Activated T-cell treated with anti-CD3 and anti-CD28 coated beads, Interleukin-2, amount 50 U/mL, for 4 hours (primary cell): ENCODE measurements at places on chromosomes 5 and 9. TPM values are rescaled to one million over a fixed set of nuclear protein-coding genes. Genes with fewer than 3 reads are reported as not detected.

- no peak for DNase-seq
These were observed 481.9 kb downstream of the ARHGEF28 start for GRCh38 chr5:74107899-74108298.

DNA sequence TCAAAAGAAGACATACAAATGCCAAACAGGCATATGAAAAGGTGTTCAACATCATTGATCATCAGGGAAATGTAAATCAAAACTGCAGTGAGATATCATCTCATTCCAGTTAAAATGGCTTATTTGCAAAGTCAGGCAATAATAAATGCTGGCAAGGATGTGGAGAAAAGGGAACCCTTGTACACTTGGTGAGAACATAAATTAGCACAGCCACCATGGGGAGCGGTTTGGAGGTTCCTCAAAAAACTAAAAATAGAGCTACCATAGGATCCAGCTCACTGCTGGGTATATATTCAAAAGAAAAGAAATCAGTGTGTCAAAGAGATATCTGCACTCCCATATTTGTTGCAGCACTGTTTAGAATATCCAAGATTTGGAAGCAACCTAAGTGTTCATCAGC, 50.3 kb downstream of the AP3S1 start:
- no peak for DNase-seq

DNA sequence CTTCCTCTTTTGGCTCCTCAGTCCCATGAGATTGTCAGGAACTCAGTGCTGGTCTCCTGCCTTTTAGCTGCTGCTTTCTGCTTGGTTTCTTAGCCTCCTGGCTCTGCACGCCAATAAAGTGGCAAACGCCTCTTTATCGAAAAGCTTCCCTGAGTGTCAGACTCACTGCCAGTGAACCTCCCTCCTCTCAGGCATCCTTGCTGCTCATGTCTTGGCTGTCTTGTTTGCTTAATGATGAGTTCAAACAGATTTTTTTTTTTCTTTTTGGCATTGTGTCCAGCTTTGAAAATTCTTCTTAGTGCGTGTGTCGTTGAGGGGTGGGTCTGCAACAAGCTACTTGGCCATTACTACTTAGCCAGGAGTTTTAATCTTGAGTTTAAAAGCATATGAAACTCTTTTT, 14.9 kb downstream of the RASGRF2 start:
- no peak for DNase-seq

- no peak for DNase-seq
These were observed 159.4 kb downstream of the ARHGAP26 start for GRCh38 chr5:142929587-142929986.

DNA sequence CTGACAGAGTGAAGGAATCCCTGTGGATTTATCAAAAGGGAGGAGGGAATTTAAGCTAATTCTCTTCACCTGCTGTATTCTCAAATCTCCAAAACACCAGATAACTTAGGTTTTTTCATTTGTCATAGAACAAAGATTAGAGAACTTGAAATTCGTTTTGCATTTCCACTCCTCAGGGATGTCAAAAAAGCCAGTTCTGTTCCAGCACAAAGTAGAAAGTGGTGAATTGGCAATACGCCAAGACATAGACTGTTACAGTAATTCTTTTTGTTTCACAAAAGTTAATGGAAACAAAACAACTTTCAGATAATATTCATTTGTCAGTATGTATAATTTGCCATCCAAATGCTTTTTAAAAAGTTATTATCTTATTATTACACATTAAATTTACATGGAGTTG, 15.0 kb downstream of the S1PR3 start:
- DNase-seq: no peak

- DNase-seq: no peak
These were observed 204.9 kb downstream of the LRRC70 start for GRCh38 chr5:62783374-62784057.

GRCh38 chr5:133285583-133286021, 233.8 kb downstream of the HSPA4 start:
- DNase-seq: no peak

- DNase-seq: no peak
These were observed 98.7 kb upstream of the IFNE start for GRCh38 chr9:21580636-21581378.

The ZNF169 gene
- 3.7 TPM for total RNA-seq

The KIF24 gene
- 2.6 TPM for total RNA-seq

- no peak for DNase-seq
These were observed 2249.2 kb upstream of the C9orf72 start for GRCh38 chr9:29822458-29822857.
